ENCODE measurements at places on chromosomes 11 and 22. TPM values are rescaled to one million over a fixed set of nuclear protein-coding genes. Genes with fewer than 3 reads are reported as not detected.
A peak's percentile ranks its signal among the peaks of the same experiment; 100 is the strongest.

DNA sequence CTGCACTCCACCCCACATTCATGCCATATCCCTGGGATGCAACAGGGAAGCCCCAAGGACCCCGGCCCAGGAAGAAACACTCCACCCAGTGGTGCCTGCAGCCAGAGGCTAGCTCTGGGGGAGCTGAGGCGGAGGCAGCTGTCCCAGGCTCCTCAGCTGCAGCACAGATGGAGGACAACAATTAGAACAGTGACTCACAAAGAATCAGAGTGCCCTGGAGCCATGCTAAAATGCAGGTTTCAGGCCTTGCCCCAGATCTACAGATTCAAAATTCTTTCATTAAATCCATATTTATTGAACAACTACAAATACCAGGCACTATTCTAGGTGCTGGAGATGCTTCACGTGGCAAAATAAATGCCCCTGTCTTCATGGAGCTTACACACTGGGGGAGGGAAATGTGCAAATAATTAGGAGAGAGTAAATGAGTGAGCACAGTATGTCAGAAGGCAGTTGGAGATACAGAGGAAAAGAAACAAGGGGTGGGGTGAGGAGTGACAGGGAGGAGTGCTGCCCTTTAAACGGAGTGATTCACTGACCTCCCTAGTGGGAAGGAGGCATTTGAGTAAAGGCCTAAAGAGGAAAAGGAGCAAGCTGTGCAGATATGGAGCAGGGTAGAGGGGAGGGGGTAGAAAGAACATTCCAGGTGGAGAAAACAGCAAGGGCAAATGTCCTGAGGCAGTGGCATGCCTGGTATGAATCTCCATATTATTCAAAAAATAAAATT is 73.3 kb upstream of the CSNK2A3 start:
- no peaks in the 10 kb centered on the region for H3K27me3 ChIP-seq
- no peaks in the 10 kb centered on the region for H3K36me3 ChIP-seq
- no peak for DNase-seq
- H3K4me1 ChIP-seq: no peaks in the 10 kb centered on the region

- H3K36me3 ChIP-seq: no peaks in the 10 kb centered on the region
- peak overlapping the region; percentile 70 for H3K27ac ChIP-seq
- peak; percentile 12 for DNase-seq
- H3K27me3 ChIP-seq: no peaks in the 10 kb centered on the region
- peak overlapping the region; percentile 96 for H3K4me3 ChIP-seq
These were observed 859 bp upstream of the ACCS start for GRCh38 chr11:44065161-44065661.

- H3K27me3 ChIP-seq: no peaks in the 10 kb centered on the region
- no peak overlapping the region for H3K4me3 ChIP-seq
- no peak overlapping the region for H3K27ac ChIP-seq
These were observed 257.7 kb upstream of the NARS2 start for GRCh38 chr11:78832226-78832947.

DNA sequence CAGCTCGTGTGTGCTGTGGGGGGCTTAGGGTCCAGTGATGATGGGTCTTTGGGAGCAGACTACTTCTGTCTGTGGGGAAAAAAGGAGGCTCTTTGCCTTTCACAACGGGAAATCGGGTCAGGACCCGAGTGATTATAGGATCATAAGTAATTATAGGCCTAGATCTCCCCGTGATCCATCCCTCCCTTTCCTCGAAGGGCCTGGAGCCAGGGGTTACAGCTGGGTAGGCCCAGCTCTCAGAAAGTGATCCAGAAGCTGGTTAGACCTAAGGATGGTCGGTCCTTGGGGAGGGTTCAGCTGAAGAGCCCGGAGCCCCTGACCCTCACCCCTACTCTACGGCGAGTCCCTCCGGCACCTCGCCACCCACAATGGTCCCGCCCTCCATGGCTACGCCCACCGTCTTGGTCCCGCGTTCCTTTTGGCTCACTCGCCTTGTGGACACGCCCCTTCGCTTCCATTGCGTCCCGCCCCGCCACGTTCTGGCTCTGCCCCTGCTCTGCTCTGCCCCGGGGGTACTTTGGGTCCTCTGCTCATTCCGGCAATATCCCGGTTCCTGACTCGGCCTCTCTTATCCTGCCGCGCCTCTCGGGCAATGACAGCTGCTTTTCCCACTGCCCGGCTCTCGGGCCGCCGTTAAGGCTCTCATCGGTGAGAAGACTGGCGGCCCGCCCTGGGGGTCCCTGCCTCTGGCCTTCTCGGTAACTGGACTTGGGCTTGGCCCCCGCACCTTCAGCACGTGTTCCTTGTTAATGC is 5.0 kb downstream of the IGSF22 start:
- H3K27me3 ChIP-seq: no peaks in the 10 kb centered on the region
- H3K4me3 ChIP-seq: peak overlapping the region; percentile 77
- H3K36me3 ChIP-seq: no peaks in the 10 kb centered on the region
- peaks cover 18% of the 10 kb centered on the region for H3K4me1 ChIP-seq
- peak; percentile 77 for DNase-seq
- peak overlapping the region; percentile 16 for H3K27ac ChIP-seq

- no peaks in the 10 kb centered on the region for H3K27me3 ChIP-seq
- no peak for DNase-seq
- H3K27ac ChIP-seq: no peak overlapping the region
- no peak overlapping the region for H3K4me3 ChIP-seq
- H3K4me1 ChIP-seq: no peaks in the 10 kb centered on the region
These were observed 19.9 kb downstream of the MMP10 start for GRCh38 chr11:102760344-102761035.

RFPL1 gene
- total RNA-seq: not detected
